ENCODE measurements at places on chromosomes 3 and 15. TPM values are rescaled to one million over a fixed set of nuclear protein-coding genes. Genes with fewer than 3 reads are reported as not detected.

The GATM gene
- total RNA-seq: 2.2 TPM

The GRK7 gene
- not detected for total RNA-seq

The IL17RB gene
- 0.83 TPM for total RNA-seq

The BMF gene
- total RNA-seq: 1.4 TPM

The RGMA gene
- 0.56 TPM for total RNA-seq

The TKT gene
- total RNA-seq: 2,011 TPM

The HTR3E gene
- total RNA-seq: not detected

The FES gene
- 0.43 TPM for total RNA-seq

The SLC28A2 gene
- not detected for total RNA-seq
